Stimulated activated CD4-positive, alpha-beta T cell treated with anti-CD3 and anti-CD28 coated beads, TNF-alpha, amount 100 ng/mL, for 24 hours (primary cell): ENCODE measurements at places on chromosomes 5 and 9.

- no peak for DNase-seq
These were observed 9.8 kb downstream of the RNF183 start for GRCh38 chr9:113293285-113293878.

DNA sequence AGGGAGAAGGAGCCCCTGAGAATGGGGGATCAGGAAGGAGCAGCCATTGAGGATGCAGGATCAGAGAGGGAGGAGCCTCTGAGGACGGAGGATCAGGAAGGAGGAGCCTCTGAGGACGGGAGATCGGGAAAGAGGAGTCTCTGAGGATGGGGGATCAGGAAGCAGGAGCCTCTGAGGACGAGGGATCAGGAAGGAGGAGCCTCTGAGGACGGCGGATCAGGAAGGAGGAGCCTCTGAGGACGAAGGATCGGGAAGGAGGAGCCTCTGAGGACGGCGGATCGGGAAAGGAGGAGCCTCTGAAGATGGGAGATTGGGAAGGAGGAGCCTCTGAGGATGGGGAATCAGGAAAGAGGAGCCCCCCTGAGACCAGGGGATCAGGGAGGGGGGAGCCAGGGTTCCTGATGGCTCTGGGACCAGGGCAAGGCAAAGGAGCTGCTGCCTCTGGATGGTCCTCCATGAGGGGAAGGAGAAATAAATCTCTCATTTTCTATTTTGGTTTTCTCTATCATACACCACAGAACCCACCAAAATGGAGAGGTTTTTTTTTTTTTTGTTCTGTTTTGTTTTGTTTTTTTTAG, 22.6 kb upstream of the SARDH start:
- no peak for DNase-seq

DNA sequence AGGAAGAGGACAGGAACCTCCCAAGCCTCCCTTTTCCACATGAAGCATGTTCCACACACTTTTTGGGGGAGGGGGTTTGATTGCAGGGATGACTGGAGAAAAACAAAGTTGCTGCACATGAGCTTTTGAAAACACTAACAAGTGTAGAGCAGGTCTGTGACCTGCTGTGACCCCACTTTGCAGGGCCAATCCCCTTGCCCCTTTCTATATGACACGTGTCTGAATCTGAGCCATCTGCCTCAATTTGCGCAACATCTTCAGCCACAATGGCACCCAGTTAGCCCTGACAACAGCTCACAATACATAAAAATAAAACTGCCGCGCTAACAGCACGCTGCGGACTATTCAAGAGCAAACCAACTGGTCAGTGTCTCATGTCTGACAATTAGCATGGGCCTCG, 227.8 kb upstream of the TBCA start:
- DNase-seq: no peak

- no peak for DNase-seq
These were observed 43.9 kb downstream of the BOD1 start for GRCh38 chr5:173572431-173573125.

GRCh38 chr5:167171056-167171455, 1120.4 kb upstream of the WWC1 start:
- no peak for DNase-seq

DNA sequence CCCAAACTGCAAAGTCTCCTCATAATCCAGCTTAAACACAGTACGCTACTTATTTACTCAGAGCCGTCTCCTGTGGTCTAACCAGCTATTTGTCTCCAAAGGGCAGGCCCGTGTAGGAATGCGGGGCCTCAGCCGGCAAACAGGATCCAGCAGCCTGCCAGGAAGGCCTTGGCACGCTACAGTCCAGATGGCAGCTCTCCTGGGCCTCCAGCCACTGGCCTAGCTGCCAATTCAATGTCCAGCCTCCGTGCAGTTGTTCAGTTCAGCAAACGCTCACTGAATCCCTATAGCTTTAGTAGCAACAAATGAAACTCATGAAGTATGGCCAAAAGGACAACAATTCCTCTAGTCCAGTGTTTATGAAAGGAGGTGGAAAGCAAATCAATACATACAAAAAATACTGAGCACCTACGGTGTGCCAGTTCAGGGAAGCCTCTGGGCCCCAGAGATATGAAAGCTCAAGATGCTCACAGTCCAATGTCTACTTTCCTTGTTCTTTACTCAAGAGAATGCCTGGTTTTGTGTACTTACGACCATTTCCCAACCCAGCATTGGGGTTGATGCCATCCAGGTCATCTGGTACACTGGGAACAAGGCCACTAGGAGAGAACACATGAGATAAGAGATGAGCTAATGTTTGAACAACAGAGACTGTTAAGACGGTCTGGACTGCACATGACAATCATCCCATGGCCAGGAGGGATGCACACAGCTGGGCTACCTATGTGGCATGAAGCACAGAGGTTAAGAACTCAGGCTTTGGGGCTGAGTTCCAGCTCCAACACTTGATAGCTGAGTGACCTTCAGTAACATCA, 8.3 kb downstream of the CDK5RAP2 start:
- no peak for DNase-seq

DNA sequence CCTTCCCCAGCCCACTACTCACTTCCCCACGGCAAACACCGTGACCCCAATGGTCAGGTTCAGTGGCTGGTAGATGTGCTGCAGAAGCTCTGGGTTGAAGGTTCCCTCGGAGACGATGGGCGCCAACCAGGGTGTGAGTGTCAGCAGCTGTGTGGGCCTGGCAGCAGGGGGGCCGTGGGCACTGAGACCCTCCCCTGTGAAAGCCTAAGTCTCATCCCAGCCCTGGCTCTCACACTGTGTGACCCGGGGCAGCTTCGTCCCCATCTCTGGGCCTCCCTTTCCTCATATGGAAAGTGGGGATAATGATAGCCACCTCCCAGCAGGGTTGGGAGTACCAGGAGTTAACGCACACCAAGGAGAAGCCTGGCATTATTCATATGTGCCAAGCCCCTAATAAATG, 8.6 kb downstream of the GBGT1 start:
- DNase-seq: no peak

DNA sequence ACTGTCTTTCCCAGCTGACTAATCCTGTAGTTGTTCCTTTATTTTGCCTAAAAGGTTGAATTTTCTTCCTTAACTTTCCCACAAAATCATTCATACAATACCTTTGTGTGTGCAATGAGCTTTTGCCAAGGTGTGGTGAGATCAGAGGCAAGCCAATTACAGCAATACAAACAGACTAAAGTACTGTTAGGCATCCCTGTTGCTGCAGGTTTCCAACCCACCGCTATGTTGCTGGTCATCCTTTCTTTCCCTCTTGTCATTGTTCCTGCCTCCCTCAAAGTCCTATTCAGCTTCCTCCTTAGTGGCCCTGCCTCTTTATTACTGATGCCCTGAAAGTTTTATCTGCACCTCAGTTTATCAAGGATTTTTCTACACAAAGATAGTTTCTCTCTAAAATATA, 22.1 kb downstream of the ITGA2 start:
- DNase-seq: no peak

DNA sequence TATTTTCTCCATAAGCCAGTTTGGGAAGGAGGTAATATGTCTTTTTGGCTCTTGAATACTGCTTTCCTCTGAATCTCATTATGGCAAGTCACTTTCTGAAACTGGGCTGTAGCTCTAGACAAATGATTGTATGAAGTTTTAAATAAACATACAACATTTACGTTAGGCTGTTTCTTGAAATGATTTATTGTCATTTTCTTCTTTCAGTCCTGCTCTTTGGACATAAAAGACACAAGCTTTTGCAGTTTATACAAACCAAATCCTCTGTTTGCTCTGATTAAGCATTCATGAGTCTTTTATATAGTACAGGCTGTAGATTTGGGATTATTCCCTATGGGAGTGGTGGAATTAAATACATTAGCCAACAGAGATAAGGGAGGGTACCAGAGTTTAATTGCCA, 139.7 kb downstream of the CEP120 start:
- no peak for DNase-seq

DNA sequence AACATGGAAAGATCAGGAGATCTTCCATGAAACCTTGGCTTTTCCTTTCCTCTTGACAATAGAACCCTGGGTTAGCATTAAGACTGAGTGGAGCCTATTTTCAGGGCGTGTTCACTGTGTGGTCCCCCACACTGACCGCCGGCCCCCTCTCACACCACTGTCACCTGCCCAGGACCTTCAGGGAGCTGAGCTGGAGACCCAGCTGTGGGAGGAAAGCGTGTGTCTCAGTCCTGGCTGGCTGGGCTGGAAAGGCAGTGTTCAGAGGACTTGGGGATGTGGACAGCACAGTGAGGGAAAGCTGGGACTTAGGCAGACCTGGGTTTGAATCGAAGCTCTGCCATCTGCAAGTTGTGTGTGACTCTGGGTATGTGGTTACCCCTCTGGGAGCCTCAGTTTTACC, 268.1 kb downstream of the NSG2 start:
- no peak for DNase-seq

- DNase-seq: no peak
These were observed 121.7 kb downstream of the NREP start for GRCh38 chr5:111635151-111635902.

- DNase-seq: no peak
These were observed 16.9 kb downstream of the ADAMTSL1 start for GRCh38 chr9:18490641-18491370.

GRCh38 chr9:7849362-7849761, 49.8 kb upstream of the DMAC1 start:
- DNase-seq: no peak
